ENCODE measurements at places on chromosomes 5 and 9. TPM values are rescaled to one million over a fixed set of nuclear protein-coding genes. Genes with fewer than 3 reads are reported as not detected.

Gene BHMT
- not detected for total RNA-seq

GRCh38 chr9:101727612-101728524, 10.6 kb downstream of the GRIN3A start:
- no peak for DNase-seq

- no peak for DNase-seq
Observed at GRCh38 chr5:9288234-9288633, 257.6 kb downstream of the SEMA5A start.

DNA sequence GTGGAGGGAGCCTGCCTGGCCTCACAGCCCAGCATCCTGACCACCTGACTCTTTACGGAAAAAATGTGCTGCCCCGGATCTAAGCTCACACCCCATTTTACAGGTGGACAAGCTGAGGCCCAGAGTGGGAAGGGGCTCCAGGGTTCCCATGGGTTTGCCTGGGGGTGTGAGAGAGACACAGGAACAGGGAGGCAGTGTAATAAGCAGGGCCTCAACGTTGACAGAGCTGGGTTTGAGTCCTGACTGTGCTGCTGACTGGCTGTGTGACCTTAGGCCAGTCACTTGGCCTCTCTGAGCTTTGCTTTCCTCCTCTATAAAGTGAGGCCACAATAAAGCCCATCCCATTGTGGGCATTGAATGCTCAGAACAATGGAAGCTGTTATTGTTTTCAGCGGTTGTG, 73.7 kb downstream of the HMCN2 start:
- no peak for DNase-seq

GRCh38 chr9:108394726-108395125, 461.1 kb downstream of the ACTL7B start:
- no peak for DNase-seq

DNA sequence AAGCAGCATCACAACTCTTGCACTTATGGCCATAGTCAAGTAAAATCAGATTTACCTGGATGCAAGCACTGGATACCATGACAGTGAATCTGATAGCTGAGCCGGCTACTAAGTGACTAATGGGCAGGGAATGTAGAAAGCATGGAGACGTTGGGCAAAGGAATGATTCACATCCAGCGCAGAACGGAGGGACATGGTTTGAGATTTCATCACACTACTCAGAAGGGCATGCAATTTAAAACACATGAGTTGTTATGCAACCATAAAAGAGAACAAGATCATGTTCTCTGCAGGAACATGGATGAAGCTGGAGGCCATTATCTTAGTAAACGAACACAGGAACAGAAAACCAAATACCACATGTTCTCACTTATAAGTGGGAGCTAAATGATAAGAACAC, 169.1 kb upstream of the PIK3R1 start:
- DNase-seq = peak; percentile 42

GRCh38 chr9:84027201-84027600, 46.6 kb downstream of the RMI1 start:
- no peak for DNase-seq

DNA sequence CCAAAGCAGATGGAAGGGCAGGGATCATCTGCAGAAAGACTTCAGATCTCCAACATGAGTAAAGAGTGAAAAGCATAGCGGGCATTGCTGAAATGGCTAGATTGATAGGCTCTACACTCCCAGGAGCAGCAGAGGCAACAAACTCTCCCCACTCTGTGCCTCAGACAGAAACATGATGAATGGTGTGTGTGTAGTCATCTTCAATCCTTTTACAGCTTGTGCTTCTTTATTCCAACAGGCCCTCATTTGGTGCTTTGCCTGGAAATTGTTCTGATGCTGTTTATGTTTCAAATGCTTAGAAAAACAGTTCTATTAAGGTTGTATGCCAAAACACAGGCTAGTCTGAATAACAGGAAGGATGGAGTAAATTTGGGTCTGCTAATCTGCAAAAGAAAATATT, 176.2 kb downstream of the DMRTA1 start:
- no peak for DNase-seq
